ENCODE measurements at places on chromosomes 2 and 18.

GRCh38 chr2:45895241-45895861 is 243.9 kb downstream of the PRKCE start:
- no peak for DNase-seq

- DNase-seq = no peak
Measured at GRCh38 chr2:127576433-127577207, 41.1 kb downstream of the MYO7B start.

GRCh38 chr2:240615820-240616547 is 9.3 kb upstream of the GPR35 start:
- no peak for DNase-seq

- no peak for DNase-seq
Measured at GRCh38 chr18:60149316-60149715, 223.3 kb downstream of the MC4R start.

GRCh38 chr18:36427369-36427768 is 129.9 kb downstream of the FHOD3 start:
- no peak for DNase-seq

GRCh38 chr2:69163109-69163508 is 150.1 kb downstream of the ANTXR1 start:
- no peak for DNase-seq

DNA sequence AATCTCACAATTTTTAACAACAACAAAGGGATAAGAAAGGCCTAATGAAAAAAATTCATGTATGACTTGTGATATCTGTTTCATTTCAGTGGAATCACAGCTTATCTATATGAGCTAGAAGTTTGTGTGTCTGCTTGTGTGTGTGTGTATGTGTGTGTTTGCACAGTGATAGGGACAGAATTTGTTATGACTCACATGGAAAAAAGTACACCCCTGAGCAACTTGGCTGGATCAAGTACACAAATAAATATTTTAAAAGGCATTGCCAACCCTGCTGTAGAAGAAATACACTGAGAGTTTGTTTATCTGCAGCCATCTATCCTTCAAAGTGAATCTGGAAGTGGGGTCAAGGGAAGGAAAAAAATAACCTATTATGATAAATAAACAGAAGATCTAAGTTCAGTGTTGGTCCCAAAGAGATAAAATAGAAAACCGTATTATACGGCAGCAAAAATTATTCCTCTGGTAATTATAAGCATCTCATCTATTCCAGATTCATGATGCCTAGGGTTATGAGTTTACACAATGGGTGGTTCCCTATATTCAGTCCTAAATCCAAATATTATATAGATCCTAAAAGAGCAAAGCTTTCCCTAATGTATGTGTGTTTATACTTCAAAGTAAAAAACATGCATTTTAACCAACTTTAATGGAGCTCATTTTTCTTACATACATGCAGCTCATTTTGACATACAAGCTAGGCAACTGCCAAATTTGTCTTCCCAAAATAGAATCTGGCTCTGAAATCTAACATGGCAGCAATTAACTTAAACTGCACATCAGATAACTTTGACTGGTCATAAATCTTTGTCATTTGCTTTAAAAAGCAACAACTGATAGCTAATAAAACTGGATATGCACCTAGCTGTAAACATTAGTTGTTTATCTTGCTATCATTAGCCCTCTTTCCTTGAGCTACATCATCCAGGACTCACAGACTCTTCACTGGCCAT is 420.6 kb downstream of the IRS1 start:
- no peak for DNase-seq

DNA sequence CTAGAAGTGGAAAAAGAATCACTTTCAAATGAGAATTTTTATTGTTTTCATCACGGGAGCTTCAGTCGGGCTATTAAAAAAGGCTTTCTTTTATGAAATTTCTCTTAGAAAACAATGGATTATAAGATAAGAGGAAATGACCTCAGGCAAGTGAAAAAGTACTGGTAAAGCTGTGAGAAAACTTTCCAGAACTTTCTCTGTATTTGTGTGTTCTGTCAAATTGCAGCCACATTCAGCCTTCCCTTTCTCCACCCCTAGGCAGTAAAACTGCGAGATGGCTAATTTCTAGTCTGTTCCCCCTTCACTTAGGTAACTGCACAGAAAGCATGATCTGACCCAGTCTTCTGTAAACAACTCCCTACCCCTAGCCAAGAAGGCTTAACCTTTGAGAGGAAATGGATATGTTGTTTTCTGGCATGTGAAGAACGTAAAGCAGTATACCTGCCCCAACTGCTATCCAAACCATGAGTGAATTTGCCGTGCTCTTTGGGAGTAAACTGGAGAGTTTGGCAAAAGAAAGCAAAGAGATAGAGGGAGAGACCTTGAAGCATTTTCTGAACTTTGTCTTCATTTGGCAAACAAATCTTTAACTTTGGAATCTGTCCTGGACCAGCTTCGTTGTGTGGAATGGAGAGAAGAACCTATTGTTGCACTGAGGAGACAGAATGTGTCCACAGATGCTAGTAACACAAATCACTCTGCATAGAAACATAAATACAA is 105.4 kb downstream of the ETAA1 start:
- no peak for DNase-seq

GRCh38 chr2:70558195-70558808 is 4.7 kb upstream of the TGFA start:
- no peak for DNase-seq

DNA sequence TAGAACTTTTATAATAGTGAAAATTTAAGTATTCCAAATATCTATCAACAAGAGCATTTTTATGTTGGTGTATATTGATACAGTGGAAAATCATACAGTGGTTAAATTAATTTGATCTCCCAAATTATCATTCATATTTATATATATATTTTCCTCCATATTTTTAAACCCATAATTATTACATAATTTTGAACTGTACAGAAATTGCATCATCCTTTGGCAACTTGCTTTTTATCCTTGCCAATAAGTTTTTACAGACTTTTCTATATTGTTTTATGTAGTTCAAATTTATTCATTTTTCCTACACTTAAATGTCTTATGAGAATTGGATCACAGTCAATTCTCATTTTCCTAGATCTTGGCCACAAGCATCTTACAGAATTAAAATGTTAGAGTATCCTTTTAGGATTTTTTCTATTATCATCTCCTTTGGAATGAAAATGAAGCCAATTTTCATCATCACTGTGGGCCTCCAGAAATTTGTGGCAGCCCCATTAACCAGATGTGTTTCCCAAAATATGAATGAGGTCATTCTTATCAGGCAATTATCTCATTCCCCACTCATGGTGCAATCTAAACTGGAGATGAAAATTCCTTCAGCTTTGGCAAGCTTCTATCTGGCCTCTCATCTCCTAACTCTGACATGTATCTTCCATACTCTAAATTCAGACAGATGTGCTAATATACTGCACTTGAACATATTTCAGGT is 94.2 kb upstream of the DLGAP1 start:
- DNase-seq = no peak

DNA sequence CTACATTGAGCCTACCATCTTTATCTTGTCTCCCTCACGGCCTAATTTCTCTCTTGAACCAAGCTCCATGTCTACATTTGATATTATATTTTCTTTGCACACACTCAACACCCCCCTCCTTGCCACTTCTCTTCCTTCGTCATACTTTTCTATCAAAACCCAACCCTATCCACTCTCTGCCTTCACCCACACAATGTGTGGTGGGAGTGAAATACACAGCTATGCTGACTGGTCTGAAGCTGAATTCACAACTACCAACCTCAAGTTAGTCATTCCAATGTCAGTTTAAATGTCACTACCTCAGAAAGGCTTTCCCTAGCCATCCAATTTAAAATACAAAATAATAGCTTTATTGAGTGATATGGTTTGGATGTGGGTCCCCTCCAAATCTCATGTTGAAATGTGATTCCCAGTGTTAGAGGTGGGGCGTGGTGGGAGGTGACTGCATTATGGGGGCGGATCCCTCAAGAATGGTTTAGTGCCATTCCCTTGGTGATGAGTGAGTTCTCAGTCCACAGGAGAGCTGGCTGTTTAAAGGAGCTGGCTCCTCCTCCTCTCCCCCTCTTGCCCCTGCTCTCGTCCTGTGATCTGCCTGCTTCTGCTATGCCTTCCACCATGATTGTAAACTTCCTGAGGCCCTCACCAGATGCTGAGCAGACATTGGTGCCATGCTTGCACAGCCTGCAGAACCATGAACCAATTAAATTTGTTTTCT is 112.1 kb downstream of the DTNB start:
- no peak for DNase-seq

DNA sequence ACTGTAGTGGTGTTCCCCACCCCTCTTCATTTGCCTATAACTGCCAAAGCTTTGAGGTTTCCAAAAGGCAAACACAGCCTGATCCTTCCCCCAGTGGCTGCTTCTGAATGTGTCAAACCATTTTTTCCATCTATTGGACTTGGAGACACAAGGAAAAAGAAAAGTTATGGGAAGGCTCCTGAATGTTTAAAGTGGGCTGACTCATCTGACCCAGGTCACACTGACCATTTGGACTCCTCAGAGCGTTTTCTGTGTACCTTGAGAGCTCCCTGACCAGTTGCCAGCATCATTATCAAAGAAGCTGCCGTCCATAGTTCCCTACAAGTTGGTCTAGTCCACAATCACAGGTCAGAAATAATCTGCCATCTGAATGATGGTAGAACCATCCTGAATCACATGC is 123.4 kb upstream of the COL3A1 start:
- no peak for DNase-seq

GRCh38 chr18:66438711-66439536 is 165.0 kb downstream of the CDH19 start:
- no peak for DNase-seq

DNA sequence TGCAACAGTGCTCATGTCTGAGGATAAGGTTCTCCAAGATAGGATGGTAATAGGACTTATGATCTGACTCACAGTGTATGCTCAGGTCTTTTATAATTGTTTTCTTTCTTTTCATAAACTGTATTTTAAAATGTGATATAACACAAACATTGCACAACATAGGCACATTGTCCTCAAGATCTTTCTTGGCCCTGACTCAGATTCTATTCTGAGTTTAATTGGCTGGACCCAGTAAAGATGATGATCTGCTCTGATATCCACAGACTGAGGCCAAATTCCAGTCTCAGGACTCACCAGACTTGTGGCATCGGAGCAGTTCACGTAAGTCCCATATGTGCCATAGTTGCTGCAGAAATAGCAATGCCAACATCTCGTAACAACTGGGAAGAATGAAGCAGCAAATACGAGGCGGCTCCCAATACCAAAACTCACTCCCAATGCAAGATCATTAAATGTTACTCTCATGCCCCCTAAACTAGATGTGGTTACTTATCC is 448.9 kb upstream of the SLC14A2 start:
- DNase-seq = no peak

DNA sequence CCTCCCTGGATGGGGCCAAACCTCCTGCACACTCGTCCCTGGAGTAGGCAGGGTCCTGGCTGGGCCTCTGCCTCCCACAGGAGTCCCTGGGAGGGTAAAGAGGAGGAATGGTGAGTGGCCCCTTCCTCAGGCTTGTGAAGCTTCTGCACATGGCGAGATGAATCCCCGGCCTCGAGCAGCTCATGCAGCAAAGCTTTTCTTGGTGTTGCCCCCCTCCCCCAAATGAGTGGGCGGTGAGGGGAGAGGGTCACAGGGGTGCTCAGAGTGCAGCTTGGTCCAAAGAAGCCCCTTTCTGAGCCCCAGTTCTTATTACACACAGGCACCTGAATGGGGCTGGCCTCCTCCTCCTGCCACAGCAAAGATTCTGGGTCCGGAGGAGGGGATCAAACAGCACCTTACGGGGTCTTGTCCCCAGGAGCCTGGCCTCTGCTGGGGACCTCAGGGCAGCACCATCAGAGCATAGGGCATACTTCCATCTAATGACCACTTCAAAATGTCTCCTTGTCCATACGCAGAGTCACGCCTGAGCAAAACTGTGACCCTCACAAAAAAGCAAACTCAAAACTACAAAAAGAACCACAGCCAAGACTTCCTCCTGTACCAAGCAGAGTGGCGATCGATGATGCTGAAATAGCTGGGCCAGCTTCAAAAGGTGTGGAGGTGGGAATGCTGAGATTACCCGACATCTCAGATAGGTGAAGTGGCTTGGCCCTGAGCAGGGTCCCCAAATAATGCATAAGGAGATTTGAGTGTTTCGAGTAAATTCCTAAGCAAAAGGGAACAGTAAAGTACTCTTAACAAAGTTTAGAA is 148.4 kb upstream of the TWIST2 start:
- DNase-seq = no peak

GRCh38 chr2:178530625-178531142 is 50.4 kb downstream of the PLEKHA3 start:
- no peak for DNase-seq

DNA sequence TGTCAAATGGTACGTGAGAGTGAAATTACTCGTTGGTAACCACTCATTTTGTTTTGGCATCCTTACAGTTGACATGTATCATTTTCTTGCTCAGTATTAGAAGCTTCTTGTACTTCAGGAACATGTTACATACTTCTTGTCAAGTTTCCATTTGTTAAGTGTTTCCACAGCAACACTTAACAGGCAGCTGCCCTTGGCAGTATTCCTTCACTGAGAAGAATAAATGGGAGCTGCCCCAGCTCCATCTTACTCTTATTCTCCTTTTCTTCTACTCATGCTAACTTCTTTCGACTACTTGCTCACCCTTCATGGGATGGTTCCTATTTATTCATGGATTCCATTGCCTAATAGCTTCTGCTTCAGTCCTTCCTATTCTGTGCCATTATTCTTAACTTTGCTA is 60.1 kb upstream of the TUBA3E start:
- DNase-seq = no peak

GRCh38 chr2:237492137-237492890 is 5.3 kb downstream of the MLPH start:
- DNase-seq = no peak

DNA sequence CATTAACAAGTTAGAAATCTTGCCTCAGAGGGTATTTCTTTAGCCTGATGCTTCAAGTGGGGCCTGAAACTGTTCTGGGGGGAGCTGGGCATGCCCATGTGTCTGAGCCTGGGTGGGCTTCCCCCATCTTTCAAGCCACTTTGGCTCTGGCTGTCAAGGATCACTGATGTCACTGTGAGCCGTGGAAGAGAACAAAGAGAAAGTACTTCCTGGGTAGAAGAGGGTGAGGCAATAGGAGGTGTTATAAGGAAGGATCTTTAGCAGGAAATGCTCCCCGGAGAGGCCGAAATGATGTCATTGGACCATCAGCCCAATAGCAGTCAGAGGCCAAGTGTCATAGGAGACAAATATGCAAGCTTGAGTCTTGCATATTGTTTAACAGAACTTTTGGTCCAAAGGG is 228.4 kb upstream of the MEX3C start:
- no peak for DNase-seq

DNA sequence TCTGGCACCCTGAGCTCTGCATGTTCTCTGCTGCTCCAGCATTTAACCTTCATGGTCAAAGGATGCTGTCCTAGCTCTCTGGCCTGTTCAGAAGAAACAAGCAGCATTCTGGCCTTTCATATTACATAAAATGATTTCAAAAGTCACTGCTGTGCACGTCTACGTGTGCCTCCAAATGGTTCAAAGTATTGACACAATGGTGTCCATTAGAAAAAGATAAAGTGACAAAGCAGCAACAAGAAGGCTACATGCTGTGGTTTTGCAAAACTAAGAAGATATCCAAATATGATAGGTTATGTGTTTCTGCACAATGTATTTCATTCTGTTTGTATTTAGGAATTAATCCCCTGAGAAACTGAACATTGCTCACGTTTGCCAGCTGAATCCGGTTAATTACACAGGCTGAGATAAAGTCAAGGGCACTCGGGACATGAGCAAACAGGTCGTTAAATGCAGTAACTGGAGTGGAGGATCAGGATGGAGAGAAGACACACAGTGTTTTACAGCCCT is 258.5 kb downstream of the DOK6 start:
- DNase-seq = no peak

GRCh38 chr2:181459621-181460021 is 2.4 kb downstream of the ITGA4 start:
- no peak for DNase-seq

Measured in esophagus squamous epithelium (tissue), 5 donors.